ENCODE measurements at places on chromosomes 12 and 14.

- peak; percentile 70 for DNase-seq
Observed at GRCh38 chr12:54017878-54018467, 9.2 kb downstream of the HOXC8 start.

GRCh38 chr12:113201187-113202177, 16.0 kb downstream of the RITA1 start:
- no peak for DNase-seq

DNA sequence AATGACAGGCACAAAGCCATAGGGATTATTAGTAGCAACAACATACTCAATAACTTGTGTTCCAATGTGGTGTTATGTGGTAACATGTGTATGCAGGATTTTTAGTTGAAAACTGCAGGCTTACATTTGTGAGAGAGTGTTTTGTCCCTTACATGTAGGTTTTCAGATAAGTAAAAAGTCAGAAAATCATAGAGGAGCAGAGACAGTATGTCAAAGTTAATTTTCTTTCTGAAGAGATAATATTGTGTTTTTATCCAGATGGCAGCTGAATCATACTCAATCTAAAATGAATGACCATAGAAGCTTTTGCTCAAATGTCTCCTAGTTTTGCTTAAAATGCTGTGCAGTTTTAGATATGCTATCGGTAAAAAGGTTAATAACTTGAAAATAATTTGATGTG, 277.0 kb downstream of the TRHDE start:
- no peak for DNase-seq

DNA sequence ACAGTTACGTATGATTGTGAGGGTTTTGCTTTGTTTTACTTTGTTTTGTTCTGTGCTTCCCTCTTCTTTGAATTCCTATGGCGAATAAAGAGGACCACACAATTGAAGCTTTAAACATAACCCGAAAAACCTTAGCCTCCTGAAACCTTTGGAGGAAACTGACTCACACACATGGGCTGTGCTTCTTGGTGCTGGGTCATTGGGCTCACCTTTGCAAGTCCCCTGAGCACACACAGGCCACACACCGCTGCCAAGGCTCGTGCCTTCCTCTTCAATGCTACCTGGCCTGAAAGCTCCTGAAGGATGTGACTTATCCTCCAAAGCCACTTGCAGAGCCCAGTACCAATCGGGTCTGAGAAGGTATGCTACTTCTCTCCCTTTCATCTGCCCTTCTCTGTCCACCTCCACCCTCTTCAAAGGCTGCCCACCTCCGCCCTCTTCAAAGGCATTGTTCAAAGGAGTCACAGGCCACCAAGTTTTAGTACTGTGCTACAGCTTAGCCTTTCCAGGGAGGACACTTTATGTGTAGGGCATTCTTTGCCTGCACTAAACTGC, 114.6 kb downstream of the FOXN3 start:
- DNase-seq = no peak

GRCh38 chr14:77105145-77105939, 7.3 kb downstream of the CIPC start:
- DNase-seq = no peak

GRCh38 chr12:107518868-107519267, 166.7 kb upstream of the PWP1 start:
- DNase-seq = no peak

DNA sequence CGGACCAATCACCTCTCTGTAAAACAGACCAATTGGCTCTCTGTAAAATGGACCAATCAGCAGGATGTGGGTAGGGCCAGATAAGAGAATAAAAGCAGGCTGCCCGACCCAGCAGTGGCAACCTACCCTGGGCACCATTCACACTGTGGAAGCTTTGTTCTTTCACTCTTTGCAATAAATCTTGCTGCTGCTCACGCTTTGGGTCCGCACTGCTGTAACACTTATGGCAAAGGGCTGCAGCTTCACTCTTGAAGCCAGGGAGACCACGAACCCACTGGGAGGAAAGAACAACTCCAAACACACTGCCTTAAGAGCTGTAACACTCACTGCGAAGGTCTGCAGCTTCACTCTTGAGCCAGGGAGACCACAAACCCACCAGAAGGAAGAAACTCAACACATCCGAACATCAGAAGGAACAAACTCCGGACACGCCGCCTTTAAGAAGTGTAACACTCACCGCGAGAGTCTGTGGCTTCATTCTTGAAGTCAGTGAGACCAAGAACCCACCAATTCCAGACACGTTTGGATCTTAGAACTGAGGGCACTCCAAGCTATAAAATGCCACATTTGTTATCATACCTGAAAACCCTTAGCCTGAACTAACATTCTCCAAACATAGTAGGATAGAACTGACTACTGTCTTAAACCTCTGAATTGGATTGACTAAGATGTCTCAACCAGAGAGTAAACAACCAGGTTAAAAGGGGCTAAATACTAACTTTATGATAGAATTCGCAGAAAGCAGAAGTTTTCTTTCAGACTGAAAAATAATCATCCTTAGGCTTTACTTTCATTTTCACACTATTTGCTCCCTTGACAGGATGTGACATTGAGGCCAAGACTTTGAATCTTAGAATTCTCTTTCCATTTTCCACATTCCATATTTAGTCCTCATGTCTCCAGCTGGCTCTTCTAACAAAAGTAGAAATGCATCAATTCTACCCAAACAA, 33.6 kb downstream of the CDKL1 start:
- no peak for DNase-seq

Measured in activated gamma-delta T cell (primary cell).